ENCODE measurements at places on chromosomes 16 and 17. TPM values are rescaled to one million over a fixed set of nuclear protein-coding genes. Genes with fewer than 3 reads are reported as not detected.

The IGF2BP1 gene
- 0.12 TPM for total RNA-seq

The KCNJ12 gene
- total RNA-seq = under 0.01 TPM

The LLGL2 gene
- total RNA-seq = 0.59 TPM

The RND2 gene
- total RNA-seq = 0.82 TPM

The SMIM36 gene
- not detected for total RNA-seq

The HSF5 gene
- not detected for total RNA-seq

The COX4I1 gene
- total RNA-seq = 582 TPM

The GUCY2D gene
- not detected for total RNA-seq

The TLCD2 gene
- 4.3 TPM for total RNA-seq

The ITGA2B gene
- total RNA-seq = 0.23 TPM

The FN3KRP gene
- total RNA-seq = 24.3 TPM

The LPCAT2 gene
- 30.2 TPM for total RNA-seq

The CCDC144A gene
- 12.0 TPM for total RNA-seq

The COL1A1 gene
- total RNA-seq = 1,618 TPM

The MARF1 gene
- 8.0 TPM for total RNA-seq

The MGAT5B gene
- total RNA-seq = 0.08 TPM

The KRTAP17-1 gene
- total RNA-seq = not detected

The CDRT4 gene
- total RNA-seq = 1.5 TPM

The MT1G gene
- not detected for total RNA-seq

The USP22 gene
- total RNA-seq = 200 TPM

The BCL6B gene
- 0.30 TPM for total RNA-seq

The RAD51D gene
- total RNA-seq = 8.4 TPM

The ZNF287 gene
- 2.2 TPM for total RNA-seq

The HBZ gene
- total RNA-seq = not detected

The HOXB9 gene
- not detected for total RNA-seq

The NXN gene
- total RNA-seq = 5.9 TPM

The HOXB5 gene
- total RNA-seq = not detected

The SLFN14 gene
- not detected for total RNA-seq

The DUSP14 gene
- 24.3 TPM for total RNA-seq

The DNAAF8 gene
- total RNA-seq = 0.47 TPM

The CDH8 gene
- total RNA-seq = 9.5 TPM

The CENPT gene
- 18.3 TPM for total RNA-seq

The MYL11 gene
- total RNA-seq = not detected

The NACA2 gene
- not detected for total RNA-seq

The SIRT7 gene
- total RNA-seq = 12.5 TPM

The KRT20 gene
- total RNA-seq = not detected

The CHMP1A gene
- 81.0 TPM for total RNA-seq

The CALCOCO2 gene
- total RNA-seq = 66.0 TPM

The CRHR1 gene
- not detected for total RNA-seq

The SLC7A6OS gene
- total RNA-seq = 12.4 TPM

The PLA2G10 gene
- not detected for total RNA-seq

The WFIKKN1 gene
- 0.08 TPM for total RNA-seq

The IRX3 gene
- total RNA-seq = 2.0 TPM

The SLC16A6 gene
- 0.15 TPM for total RNA-seq

The MEOX1 gene
- under 0.01 TPM for total RNA-seq
